ENCODE measurements at places on chromosomes 1 and 21.

GRCh38 chr1:167957710-167958109 is 20.8 kb upstream of the MPC2 start:
- no peaks in the 10 kb centered on the region for H3K4me1 ChIP-seq
- H3K27ac ChIP-seq = no peak overlapping the region
- H3K27me3 ChIP-seq = no peaks in the 10 kb centered on the region
- H3K4me3 ChIP-seq = no peak overlapping the region

DNA sequence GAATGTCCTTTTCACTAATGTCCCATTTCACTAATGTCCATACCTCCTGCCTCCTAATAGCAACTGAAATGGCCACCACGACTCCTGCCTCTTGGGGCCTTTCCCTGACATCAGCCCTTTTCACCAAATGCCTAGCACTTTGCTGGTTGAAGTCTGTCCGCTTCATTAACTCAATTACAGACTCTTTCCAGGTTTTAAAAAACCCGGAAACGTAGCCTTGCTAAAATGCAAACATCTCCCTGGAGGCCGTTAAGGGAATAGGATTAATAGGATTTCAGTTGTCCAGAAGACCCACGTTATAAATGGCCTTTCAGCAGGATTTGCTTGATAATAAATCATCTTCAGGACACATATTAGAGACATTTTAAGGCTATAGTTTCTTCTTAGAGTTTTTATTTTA is 25.7 kb upstream of the ERO1B start:
- H3K27ac ChIP-seq = no peak overlapping the region
- H3K27me3 ChIP-seq = no peaks in the 10 kb centered on the region
- DNase-seq = no peak
- no peak overlapping the region for H3K4me3 ChIP-seq
- H3K4me1 ChIP-seq = peaks cover 21% of the 10 kb centered on the region

DNA sequence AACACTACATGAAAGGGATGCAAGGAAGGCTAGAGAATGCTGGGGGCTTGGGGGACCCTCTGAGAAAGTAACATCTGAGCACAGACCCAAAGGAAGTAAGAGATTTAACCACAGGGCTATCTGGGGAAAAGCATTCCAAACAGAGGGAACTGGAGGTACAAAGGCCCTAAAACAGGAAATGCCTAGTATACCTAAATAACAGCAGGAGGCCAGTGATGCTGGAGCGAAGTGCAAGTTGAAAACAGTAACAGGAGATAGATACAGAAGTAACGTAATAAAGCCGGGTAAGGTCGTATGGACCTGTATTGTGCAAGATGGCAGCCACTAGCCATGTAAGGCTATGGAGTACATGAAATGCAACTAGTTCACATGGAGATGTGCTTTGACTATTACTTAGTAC is 52.1 kb downstream of the CD34 start:
- no peak overlapping the region for H3K4me3 ChIP-seq
- H3K36me3 ChIP-seq = no peaks in the 10 kb centered on the region
- H3K27me3 ChIP-seq = peaks cover 1% of the 10 kb centered on the region
- peaks cover 9% of the 10 kb centered on the region for H3K4me1 ChIP-seq

GRCh38 chr1:16605213-16605525 is 8.2 kb downstream of the NBPF1 start:
- no peak for DNase-seq
- H3K4me1 ChIP-seq = no peaks in the 10 kb centered on the region
- no peaks in the 10 kb centered on the region for H3K27me3 ChIP-seq

DNA sequence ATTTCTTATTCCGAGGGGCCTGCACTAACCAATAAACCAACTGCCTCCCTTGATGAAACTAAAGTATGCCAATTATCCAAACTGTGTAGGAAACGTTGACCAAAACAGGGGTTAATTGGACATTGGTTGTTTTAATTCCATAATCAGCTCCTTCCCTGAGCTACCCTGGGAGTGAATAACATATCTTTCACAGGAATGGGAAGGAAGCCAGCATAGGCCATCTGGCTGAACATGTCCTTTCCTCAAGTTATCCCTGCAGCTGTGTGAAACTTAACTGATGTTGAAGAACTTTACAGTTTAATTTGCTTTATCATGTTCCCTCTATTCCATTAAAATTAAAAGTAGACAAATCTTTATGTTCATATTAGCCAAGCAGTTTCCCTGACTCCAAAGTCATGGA is 75.4 kb downstream of the NRIP1 start:
- H3K4me1 ChIP-seq = peaks cover 55% of the 10 kb centered on the region
- no peak overlapping the region for H3K27ac ChIP-seq
- no peak for DNase-seq
- H3K27me3 ChIP-seq = no peaks in the 10 kb centered on the region

- H3K36me3 ChIP-seq = no peaks in the 10 kb centered on the region
- peaks cover 40% of the 10 kb centered on the region for H3K4me1 ChIP-seq
- DNase-seq = no peak
- peaks cover 59% of the 10 kb centered on the region for H3K27me3 ChIP-seq
These were observed 8.3 kb upstream of the KCNAB2 start for GRCh38 chr1:6037338-6037762.

GRCh38 chr1:93976291-93976690 is 67.1 kb upstream of the GCLM start:
- H3K4me1 ChIP-seq = peaks cover 22% of the 10 kb centered on the region
- DNase-seq = no peak
- no peaks in the 10 kb centered on the region for H3K36me3 ChIP-seq
- H3K27ac ChIP-seq = no peak overlapping the region
- no peak overlapping the region for H3K4me3 ChIP-seq

DNA sequence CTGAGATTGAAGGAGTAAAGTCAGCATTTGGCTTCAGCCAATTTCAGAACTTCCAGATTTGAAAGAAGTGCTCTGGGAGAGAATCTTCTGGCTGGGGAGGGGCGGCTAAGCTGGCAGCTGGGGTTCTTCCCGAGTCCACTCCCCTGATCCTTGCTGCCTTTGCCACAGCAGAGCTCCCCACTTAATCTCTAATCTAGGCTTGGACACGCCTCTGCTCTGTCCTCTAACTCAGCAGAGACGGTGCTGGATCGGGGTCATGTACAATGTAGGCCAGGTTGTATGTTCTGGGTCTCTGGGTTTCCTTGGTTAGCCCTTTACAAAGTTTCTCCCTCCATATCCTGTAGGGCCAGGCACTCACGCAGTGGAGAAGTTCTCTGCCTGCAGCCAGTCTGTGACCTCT is 10.1 kb upstream of the GSTM3 start:
- no peak overlapping the region for H3K4me3 ChIP-seq
- DNase-seq = no peak
- peaks cover 27% of the 10 kb centered on the region for H3K27me3 ChIP-seq
- no peaks in the 10 kb centered on the region for H3K4me1 ChIP-seq
- H3K36me3 ChIP-seq = peaks cover 4% of the 10 kb centered on the region

GRCh38 chr1:4838231-4838630 is 183.8 kb downstream of the AJAP1 start:
- no peaks in the 10 kb centered on the region for H3K36me3 ChIP-seq
- H3K4me1 ChIP-seq = no peaks in the 10 kb centered on the region
- H3K4me3 ChIP-seq = no peak overlapping the region
- no peak for DNase-seq
- H3K27me3 ChIP-seq = no peaks in the 10 kb centered on the region

GRCh38 chr1:107343601-107344000 is 202.8 kb downstream of the NTNG1 start:
- no peak for DNase-seq
- no peak overlapping the region for H3K27ac ChIP-seq
- peaks cover 5% of the 10 kb centered on the region for H3K4me1 ChIP-seq
- H3K27me3 ChIP-seq = peaks cover 3% of the 10 kb centered on the region
- H3K36me3 ChIP-seq = no peaks in the 10 kb centered on the region

- H3K4me3 ChIP-seq = no peak overlapping the region
- no peak overlapping the region for H3K27ac ChIP-seq
- peaks cover 3% of the 10 kb centered on the region for H3K27me3 ChIP-seq
- no peaks in the 10 kb centered on the region for H3K36me3 ChIP-seq
These were observed 397.7 kb upstream of the POU3F1 start for GRCh38 chr1:38444311-38444710.

- no peaks in the 10 kb centered on the region for H3K4me1 ChIP-seq
- H3K27ac ChIP-seq = no peak overlapping the region
- DNase-seq = no peak
- H3K4me3 ChIP-seq = no peak overlapping the region
These were observed 37.2 kb upstream of the AIM2 start for GRCh38 chr1:159113596-159114433.

DNA sequence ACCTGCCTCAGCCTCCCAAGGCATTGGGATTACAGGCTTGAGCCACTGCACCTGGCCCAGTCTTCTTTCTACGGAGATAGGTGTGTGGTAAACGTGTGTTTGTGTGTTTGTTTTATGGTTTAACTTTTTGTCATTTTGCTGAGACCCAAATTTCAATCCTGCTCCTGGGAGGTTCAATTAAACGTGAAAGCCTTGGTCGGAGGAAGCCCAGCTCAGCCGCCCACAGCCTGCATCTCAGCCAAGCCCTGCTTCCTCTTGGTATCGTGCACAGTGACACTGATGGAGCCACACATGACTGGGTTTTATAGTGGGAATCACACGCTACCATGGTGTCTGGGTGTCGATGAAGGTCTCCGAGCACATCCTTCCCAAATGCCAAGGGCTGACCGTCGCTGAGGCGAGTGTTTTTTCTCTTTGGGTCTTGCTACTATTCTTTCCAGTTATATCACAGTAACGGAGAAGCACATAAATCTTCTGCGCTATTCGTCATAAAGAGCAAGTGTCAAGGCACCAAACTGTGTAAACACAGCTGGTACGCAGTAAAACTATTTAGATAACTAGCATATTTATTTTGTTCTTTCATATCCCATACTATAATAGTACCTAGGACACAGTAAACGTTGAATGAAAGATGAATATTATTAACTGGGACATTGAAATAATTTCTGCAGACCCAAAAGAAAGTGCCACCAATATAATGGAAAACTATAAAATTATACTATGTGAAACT is 39.3 kb downstream of the HLCS start:
- no peak for DNase-seq
- H3K27ac ChIP-seq = no peak overlapping the region
- no peak overlapping the region for H3K4me3 ChIP-seq
- H3K4me1 ChIP-seq = peaks cover 16% of the 10 kb centered on the region
- H3K27me3 ChIP-seq = no peaks in the 10 kb centered on the region

GRCh38 chr1:15303935-15304334 is 56.9 kb downstream of the FHAD1 start:
- H3K36me3 ChIP-seq = peaks cover 6% of the 10 kb centered on the region
- peaks cover 21% of the 10 kb centered on the region for H3K27me3 ChIP-seq
- H3K27ac ChIP-seq = no peak overlapping the region
- H3K4me3 ChIP-seq = no peak overlapping the region
- no peak for DNase-seq

DNA sequence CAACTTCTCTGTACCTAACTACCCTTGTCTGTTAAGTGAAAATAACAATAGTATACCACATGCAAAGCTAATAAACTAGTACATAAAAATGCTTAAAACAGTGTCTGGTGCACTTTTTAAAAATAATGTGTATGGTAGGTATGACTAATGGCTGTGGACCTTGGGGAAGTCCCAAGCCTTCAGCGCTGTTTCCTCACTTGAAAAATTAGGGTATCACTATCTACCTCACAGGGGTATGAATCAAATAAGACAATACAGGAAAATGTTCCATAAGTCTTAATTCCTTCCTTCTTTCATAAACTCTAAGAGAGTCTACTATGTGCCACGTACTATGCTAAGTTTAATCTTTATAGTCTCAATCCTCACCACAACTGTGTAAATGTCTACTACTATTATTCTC is 32.0 kb downstream of the EGLN1 start:
- no peak overlapping the region for H3K4me3 ChIP-seq
- peaks cover 53% of the 10 kb centered on the region for H3K36me3 ChIP-seq
- DNase-seq = no peak
- no peak overlapping the region for H3K27ac ChIP-seq
- no peaks in the 10 kb centered on the region for H3K4me1 ChIP-seq

DNA sequence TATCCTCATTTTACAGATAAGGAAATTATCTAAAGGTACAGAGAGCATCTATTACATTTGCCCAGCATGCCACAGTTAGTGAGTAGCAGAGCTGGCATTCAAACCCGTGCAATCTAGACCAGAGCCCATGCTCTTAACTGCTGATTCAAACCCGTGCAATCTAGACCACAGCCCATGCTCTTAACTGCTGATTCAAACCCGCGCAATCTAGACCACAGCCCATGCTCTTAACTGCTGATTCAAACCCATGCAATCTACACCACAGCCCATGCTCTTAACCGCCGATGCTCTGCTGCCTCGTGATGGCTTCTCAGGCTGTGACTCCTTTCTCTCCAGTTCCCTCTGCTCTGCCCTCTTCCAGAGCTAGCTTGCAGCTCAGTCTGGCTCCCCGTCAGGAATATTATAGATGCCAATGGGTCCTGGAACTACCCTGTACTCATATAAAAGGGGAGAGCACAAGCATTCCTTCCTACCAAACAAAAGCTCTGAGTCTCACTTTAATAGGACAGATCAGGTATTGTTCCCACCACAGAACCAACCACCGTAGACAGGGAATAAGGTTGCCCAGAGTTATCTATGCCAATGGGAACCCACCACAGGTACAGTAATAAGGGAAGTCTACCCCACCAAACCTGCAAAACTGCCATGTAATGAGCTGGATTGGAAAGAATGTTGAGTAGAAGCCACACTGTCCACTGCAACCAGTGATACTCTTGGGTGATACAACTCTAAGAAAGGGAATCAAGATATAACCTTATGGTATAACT is 78.4 kb downstream of the SMYD3 start:
- no peak overlapping the region for H3K4me3 ChIP-seq
- peaks cover 5% of the 10 kb centered on the region for H3K4me1 ChIP-seq
- H3K36me3 ChIP-seq = peaks cover 16% of the 10 kb centered on the region
- DNase-seq = no peak

GRCh38 chr1:214018386-214019268 is 30.9 kb downstream of the PROX1 start:
- peak overlapping the region; percentile 71 for H3K27ac ChIP-seq
- peak overlapping the region; percentile 46 for H3K4me3 ChIP-seq
- no peak for DNase-seq
- H3K36me3 ChIP-seq = peaks cover 59% of the 10 kb centered on the region

DNA sequence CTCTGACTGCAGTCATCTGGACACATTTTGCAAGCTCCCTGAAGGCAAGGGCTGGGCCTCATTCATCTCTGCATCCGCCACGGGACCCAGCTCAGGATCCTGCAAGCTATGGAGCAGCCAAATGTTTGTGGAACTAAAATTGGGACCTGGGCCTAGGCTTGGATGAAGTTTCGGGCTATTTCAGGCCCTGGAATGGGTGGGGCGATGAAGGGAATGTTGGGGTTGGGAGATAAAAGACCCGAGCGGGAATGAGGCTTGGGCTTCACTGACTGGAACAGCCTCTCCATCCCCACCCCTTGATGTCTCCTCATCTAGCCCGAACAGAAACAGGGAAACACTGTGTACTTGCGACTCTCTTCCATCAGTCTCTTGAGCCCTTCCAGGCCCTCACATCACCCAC is 7.3 kb upstream of the AHCYL1 start:
- H3K36me3 ChIP-seq = no peaks in the 10 kb centered on the region
- no peak for DNase-seq
- H3K27ac ChIP-seq = no peak overlapping the region

- no peaks in the 10 kb centered on the region for H3K36me3 ChIP-seq
- no peak overlapping the region for H3K27ac ChIP-seq
- peaks cover 20% of the 10 kb centered on the region for H3K27me3 ChIP-seq
- H3K4me3 ChIP-seq = peak overlapping the region; percentile 86
These were observed 669 bp upstream of the ARL8A start for GRCh38 chr1:202145068-202145743.

GRCh38 chr1:114155706-114156105 is 2.0 kb upstream of the SYT6 start:
- H3K4me3 ChIP-seq = no peak overlapping the region
- no peak for DNase-seq
- no peaks in the 10 kb centered on the region for H3K36me3 ChIP-seq
- H3K27ac ChIP-seq = no peak overlapping the region
